Colonic mucosa (tissue), 4 donors: ENCODE measurements at places on chromosomes 2 and 18.

- no peaks in the 10 kb centered on the region for H3K27me3 ChIP-seq
- no peaks in the 10 kb centered on the region for H3K36me3 ChIP-seq
- H3K27ac ChIP-seq: no peak overlapping the region
- no peak overlapping the region for H3K4me3 ChIP-seq
- no peaks in the 10 kb centered on the region for H3K4me1 ChIP-seq
- DNase-seq: no peak
Measured at GRCh38 chr18:23861805-23862470, 152.6 kb upstream of the TTC39C start.

DNA sequence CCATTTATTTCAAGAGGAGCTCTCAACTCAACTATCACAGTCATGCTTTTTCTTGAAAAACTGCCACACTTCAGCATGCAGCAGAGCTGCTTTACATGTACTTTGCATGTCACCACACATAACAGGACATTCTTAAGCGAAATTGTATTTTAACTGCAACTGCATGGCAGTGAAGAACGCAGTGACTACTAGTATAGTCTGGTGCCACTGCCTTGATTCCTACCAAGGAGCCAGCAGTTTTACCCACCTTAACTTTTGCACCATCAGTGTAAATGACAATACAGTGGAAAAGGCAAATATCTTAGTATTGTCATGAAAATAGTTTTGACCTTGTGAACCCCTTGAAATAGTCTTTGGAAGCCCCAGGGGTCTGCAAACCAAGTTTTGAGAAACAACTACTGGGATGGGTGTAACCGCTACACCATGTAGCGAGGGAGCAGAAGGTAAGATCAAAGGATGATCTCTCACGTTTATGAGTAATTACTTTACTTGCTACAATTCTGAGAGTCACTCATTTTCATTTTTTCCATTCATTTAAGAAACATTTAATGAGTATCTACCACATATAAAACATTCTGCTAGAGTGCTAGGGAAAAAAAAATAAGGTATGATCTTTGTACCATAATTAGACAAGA lies 32.3 kb upstream of the MPP4 start:
- DNase-seq: no peak
- no peak overlapping the region for H3K4me3 ChIP-seq
- H3K4me1 ChIP-seq: no peaks in the 10 kb centered on the region

- no peaks in the 10 kb centered on the region for H3K27me3 ChIP-seq
- no peak overlapping the region for H3K4me3 ChIP-seq
- H3K4me1 ChIP-seq: no peaks in the 10 kb centered on the region
- no peak for DNase-seq
Measured at GRCh38 chr2:17184512-17184911, 333.7 kb downstream of the RAD51AP2 start.

DNA sequence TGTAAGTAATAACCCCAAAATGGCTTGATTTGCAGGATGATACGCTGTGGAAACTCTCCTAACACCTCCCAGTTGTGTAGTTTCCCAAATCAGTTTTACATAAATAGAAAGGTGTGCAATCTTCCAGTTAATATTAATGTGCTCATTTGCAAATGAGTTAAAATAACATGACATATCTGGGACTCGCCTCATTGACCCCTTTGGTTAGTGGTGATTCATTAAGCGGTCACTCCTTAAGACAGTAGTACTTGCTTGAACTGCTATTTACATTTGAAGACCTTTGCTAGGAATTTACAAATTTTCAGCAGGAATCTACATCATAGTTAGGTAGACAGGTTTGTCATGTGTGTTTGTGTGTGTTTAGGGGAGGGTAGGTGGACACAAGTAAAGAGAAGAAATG lies 1367.7 kb upstream of the CELF4 start:
- H3K36me3 ChIP-seq: no peaks in the 10 kb centered on the region
- H3K27me3 ChIP-seq: no peaks in the 10 kb centered on the region
- no peaks in the 10 kb centered on the region for H3K4me1 ChIP-seq
- H3K4me3 ChIP-seq: no peak overlapping the region
- H3K27ac ChIP-seq: no peak overlapping the region
- no peak for DNase-seq
